ENCODE measurements at places on chromosomes 3 and 15. TPM values are rescaled to one million over a fixed set of nuclear protein-coding genes. Genes with fewer than 3 reads are reported as not detected.
A peak's percentile ranks its signal among the peaks of the same experiment; 100 is the strongest.

DNA sequence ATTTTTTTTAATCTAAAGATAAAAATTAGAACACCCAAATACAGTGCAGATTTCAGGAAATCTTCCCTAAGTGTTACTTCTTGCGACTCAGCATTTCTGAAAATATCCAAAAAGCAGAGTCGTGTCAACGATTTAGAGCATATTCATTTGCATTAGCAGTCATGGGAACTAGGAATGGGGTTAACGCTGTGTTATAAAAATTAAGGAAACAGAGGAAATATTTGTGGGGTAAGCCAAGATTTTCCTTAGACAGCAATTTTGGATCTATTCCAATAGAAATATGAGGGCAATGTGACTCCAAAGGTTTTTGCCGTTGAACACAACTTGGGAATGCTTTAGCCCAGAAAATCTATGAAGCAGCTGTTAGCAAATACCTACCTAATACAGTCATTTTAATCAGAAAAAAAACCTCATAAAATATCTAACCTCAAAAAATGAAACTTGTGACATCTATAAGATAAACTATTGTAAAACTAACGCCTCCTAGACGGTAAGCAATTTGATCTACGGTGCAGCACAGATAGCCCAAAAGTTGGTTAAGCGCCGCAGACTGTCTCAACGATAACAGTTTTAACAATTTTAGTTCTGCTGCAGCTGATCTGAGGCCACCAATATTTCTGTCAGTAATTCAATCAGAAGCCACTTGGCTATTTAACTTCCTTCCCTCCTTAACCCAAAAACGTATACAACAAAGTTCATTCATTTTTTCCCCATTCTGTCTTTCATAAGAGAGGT, 5.8 kb upstream of the ATP11B start:
- no peak for DNase-seq

DNA sequence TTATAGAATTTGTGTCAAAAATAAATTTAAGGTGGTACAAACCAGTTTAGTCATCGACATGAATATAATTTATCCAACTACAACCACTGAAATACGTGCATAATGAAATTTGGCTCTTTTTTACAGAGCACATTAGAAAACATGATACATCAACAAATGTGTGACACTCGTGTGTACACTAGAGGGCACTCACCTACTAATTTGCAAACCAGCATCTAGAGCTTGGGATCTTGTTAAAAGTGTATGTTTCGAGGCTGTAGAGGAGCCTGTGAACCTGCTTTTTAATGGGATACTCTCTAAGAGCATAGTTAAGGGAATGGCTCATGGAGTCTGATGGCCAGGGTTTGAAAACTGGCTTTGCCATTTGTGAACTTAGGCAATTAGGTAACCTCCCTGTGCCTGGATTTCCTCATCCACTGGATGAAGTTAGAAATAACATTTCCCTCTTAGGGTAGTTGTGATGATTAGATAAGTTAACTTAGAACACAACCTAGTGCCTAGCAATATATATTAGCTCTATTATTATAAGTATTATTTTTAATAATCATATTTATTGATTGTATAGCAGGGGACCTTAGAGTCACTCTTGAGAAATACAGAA, 8.8 kb upstream of the CPOX start:
- peak; percentile 29 for DNase-seq

GRCh38 chr15:70219966-70220365, 122.2 kb upstream of the TLE3 start:
- no peak for DNase-seq

GRCh38 chr3:169846458-169847193, 23.1 kb downstream of the LRRC31 start:
- DNase-seq, result no peak

GRCh38 chr3:134029734-134030378, at the start of gene SLCO2A1:
TSS of gene SLCO2A1 (minus strand) at chr3:134029925. CDS start at chr3:134029802, 123 bp downstream.
- DNase-seq, result no peak

DNA sequence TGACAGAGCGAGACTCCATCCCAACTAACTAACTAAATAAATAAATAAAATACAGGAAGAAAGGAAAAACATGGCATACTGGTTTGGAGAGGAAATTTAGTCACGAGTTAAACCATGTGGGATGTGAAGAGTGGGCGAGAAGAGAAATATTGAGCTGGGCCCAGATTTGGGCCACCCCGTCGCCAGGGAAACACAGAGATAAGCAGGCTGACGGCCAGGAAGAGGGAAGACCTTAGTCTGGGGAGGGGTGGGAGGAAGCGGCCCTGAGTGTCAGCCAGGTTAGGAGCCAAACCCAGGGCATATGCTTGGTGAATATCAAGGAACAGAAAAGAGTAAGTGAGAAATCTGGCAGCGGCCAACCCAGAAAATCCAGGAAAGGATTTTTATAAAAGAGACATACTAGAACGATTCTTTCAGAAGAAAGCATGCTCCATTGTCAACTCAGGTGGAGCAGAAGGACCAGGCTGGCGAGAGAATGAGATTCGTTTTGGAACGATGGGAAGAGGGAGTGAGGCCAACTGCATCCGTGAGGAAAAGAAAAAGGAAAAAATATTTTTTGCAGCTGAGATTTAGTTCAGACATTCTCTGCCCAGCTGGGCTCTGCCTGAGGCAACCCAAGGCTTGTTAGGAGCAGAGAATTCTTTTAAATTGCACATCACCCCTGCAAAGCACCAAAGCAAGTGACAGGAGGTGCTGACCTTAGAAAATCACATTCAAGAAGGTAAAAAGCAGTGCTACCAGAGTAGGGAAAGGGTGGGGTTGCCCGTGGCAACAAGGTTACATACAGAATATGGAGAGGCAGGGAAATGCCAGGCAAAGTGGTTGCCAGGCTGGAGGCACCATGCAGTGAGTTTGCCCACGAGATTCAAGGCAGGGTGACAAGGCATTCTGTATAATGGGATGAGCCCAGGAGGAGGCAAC, 59.3 kb upstream of the RAD18 start:
- DNase-seq, result no peak

- no peak for DNase-seq
These were observed 11.5 kb downstream of the ALS2CL start for GRCh38 chr3:46681856-46682540.

GRCh38 chr3:21484828-21485144, 266.2 kb downstream of the ZNF385D start:
- DNase-seq, result no peak

DNA sequence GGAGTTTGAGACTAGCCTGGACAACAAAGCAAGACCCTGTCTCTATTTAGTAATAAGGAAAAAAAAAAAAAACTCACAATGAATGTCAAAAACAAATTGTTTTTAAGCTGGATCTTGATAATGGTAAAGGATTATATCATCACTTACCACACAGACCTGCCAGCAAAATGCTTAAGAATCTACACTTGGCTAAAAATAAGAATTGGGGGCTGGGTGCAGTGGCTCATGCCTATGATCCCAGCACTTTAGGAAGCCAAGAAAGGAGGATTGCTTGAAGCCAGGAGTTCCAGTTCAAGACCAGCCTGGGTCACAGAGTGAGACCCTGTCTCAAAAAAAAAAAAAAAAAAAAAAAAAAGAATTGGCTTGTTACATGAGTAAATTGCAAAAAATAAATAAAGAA, 31.0 kb downstream of the ACAP2 start:
- DNase-seq, result no peak

The SLC22A14 gene
- polyA plus RNA-seq, result 0.37 TPM

The SPINT1 gene
- 71.1 TPM for polyA plus RNA-seq

The CCDC13 gene
- polyA plus RNA-seq, result 4.0 TPM

The SHC4 gene
- 1.8 TPM for polyA plus RNA-seq
